Central memory CD8-positive, alpha-beta T cell (primary cell): ENCODE measurements at places on chromosomes 11 and 22.
A peak's percentile ranks its signal among the peaks of the same experiment; 100 is the strongest.

DNA sequence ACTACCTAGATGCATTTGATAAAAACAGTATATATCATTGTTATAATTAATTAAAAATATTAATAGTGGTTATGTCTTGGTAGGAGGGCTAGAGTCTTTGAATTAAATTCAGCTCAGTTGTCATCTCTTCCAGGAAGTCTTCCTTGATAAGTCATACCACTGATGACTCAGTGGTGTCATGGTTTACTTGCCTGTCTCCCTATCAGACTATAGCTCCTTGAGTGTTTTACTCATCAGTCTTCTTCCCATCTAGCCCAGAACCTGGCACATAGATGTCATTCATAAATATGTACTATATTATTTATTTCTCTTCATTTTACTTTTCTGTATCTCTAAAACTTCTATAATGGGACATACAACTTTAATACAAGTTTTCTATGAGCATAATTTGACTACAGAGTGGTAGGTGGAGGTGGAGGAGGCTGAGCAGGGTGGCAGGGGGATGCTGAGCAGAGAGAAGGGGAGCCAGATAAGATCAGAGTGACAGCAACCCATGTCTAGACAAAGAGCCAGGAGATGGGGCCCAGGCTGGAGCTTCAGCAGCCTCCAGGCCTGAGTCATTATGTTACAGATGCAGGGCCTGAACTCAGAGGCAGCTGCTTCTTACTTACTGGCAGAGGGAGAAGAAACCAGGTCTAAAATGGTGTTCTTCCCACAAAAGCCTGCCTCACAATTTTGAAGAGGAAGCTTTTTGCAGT lies 82.3 kb upstream of the PHOX2A start:
- DNase-seq: no peak
- H3K36me3 ChIP-seq: peaks cover 2% of the 10 kb centered on the region
- H3K4me1 ChIP-seq: no peaks in the 10 kb centered on the region
- H3K27ac ChIP-seq: peak overlapping the region; percentile 1
- no peak overlapping the region for H3K4me3 ChIP-seq

DNA sequence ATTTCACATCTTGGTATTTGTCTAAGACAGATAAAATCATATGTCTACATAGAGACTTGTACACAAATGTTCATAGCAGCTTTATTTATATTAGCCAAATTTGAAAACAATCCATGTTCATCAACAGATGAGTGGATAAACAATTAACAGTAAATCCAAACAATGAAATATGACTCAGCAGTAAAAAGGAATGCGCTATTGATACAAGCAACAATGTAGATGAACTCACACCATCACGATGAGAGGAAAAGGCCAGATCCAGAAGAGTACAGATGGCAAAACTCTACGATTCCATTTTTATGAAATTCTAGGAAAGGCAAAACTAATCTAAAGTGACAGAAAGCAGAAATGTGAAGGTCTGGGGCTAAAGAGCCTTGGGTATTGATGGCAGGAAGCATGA lies 384.3 kb downstream of the NTM start:
- H3K4me1 ChIP-seq: no peaks in the 10 kb centered on the region
- H3K27me3 ChIP-seq: no peaks in the 10 kb centered on the region
- no peak overlapping the region for H3K27ac ChIP-seq
- no peaks in the 10 kb centered on the region for H3K36me3 ChIP-seq
- no peak for DNase-seq
- H3K4me3 ChIP-seq: no peak overlapping the region

DNA sequence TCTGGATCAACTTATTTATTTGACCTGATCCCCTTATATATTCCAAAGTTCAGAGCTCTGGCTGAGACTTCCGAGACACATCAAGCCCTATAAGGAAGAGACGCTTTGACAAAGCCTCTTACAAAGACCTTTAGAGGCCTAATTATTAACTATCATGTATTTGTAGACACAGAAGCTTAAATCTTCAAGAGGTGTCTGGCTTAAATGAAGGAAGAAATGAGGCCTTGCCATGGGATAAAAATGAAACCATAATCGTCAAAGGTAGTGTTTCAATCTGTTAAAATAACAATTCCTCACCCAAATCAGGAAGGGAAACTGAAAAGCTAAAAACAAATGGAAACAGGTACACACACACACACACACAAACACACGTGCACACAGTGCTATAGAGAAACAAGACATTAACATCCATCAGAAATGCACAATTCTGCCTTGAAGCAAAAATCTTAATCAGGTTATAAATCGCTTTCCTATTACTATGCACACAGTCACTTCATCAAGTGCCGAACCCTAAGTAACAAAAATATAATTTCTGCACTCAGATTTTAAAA lies 50.2 kb downstream of the PITPNB start:
- no peak for DNase-seq
- peak overlapping the region; percentile 14 for H3K27ac ChIP-seq
- no peaks in the 10 kb centered on the region for H3K27me3 ChIP-seq

GRCh38 chr22:46638601-46639431 lies 18.6 kb downstream of the GRAMD4 start:
- no peak for DNase-seq
- no peak overlapping the region for H3K4me3 ChIP-seq
- peaks cover 18% of the 10 kb centered on the region for H3K4me1 ChIP-seq
- peak overlapping the region; percentile 17 for H3K27ac ChIP-seq

- DNase-seq: no peak
- H3K4me1 ChIP-seq: peaks cover 15% of the 10 kb centered on the region
- no peak overlapping the region for H3K27ac ChIP-seq
- no peak overlapping the region for H3K4me3 ChIP-seq
- peaks cover 10% of the 10 kb centered on the region for H3K36me3 ChIP-seq
These were observed 3.0 kb downstream of the WNT11 start for GRCh38 chr11:76203131-76203925.

DNA sequence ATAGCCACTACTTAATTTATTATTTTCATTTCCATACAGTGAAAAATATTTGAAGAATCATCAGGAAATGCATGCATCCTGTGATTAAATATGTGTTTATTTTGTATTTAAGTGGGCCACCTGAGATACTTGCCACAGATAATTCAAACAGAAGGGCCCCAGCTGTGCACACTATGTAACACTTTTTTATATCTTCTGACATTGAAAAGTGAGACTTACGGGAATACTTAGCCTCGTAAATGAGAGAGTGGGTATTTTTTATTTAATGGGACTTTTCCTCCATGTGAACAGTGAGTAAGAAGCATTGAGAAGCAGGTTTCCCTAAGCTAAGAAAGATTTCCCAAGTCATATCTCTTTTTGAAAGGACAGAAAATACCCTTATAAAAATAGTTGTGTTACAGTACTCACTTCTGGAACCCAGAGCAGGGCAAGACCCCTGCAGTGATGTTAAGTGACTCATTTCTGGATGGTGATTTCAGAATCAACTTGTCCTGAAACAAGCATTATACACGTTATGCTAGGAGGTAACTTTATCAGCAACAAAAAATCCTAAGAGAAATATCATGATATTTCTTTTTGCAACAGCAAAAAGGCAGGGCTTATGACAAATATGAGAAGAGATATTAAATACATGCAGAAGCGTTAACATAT lies 478.1 kb upstream of the CHORDC1 start:
- H3K36me3 ChIP-seq: no peaks in the 10 kb centered on the region
- H3K27ac ChIP-seq: no peak overlapping the region
- no peaks in the 10 kb centered on the region for H3K4me1 ChIP-seq
- no peaks in the 10 kb centered on the region for H3K27me3 ChIP-seq
- no peak overlapping the region for H3K4me3 ChIP-seq

DNA sequence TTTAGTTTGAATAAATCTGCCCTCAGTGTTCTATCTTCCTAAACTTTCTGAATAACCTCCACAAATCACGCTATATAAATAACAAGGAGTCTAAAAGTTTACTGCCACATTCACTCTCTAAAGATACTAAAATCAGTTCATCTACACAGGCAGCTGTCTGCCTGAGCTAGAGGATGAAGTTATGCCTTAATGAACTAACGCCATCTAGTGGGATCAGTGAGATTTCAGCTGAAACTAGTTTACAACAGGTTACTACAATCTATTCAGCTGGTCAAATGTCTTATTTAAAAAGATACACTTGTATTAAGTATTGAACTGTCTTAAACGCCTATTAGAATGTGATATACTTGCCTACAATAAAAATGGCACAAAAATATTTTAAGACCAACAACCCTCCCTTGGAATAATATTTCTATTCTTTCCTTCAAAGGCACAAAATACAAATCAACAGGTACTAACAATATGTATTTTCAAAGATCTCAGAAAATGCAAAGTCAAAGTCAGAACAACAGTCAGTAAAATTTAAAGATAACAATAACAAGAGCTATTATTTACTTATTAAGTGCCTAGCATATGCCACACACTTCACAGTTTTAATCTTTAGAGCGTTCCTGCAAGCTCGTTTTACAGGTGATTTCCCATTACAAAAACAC lies 84.1 kb downstream of the LARGE2 start:
- no peak overlapping the region for H3K4me3 ChIP-seq
- no peaks in the 10 kb centered on the region for H3K27me3 ChIP-seq
- peaks cover 5% of the 10 kb centered on the region for H3K36me3 ChIP-seq
- no peak overlapping the region for H3K27ac ChIP-seq

GRCh38 chr11:114031246-114031966 lies 28.1 kb upstream of the ZBTB16 start:
- no peak for DNase-seq
- H3K4me1 ChIP-seq: no peaks in the 10 kb centered on the region
- H3K4me3 ChIP-seq: no peak overlapping the region
- H3K27ac ChIP-seq: no peak overlapping the region
- H3K36me3 ChIP-seq: no peaks in the 10 kb centered on the region
- peaks cover 70% of the 10 kb centered on the region for H3K27me3 ChIP-seq

DNA sequence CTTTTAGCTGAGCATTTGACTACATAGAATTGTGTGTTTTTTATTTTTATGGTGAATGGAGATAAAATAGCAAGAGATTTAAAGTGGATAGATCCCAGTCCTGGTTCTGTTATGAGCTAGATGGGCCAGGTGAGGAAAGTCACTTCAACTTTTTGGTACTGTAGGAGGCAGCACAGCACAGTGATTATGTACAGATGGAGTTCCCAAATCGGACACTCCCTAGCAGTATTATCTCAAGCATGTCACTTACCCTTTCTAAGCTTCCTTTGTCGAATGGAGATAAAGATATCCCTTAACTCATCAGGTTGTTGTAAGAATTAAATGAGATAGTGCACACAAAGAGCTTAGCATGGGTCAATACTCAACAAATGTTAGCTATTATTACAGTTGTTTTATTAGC lies 5.3 kb downstream of the EXPH5 start:
- no peak overlapping the region for H3K4me3 ChIP-seq
- H3K4me1 ChIP-seq: peaks cover 9% of the 10 kb centered on the region
- H3K36me3 ChIP-seq: peaks cover 4% of the 10 kb centered on the region
- DNase-seq: no peak

- H3K4me3 ChIP-seq: no peak overlapping the region
- H3K27ac ChIP-seq: no peak overlapping the region
- no peaks in the 10 kb centered on the region for H3K27me3 ChIP-seq
- H3K36me3 ChIP-seq: peaks cover 9% of the 10 kb centered on the region
- DNase-seq: no peak
These were observed 748 bp downstream of the RAB30 start for GRCh38 chr11:83070731-83071566.

DNA sequence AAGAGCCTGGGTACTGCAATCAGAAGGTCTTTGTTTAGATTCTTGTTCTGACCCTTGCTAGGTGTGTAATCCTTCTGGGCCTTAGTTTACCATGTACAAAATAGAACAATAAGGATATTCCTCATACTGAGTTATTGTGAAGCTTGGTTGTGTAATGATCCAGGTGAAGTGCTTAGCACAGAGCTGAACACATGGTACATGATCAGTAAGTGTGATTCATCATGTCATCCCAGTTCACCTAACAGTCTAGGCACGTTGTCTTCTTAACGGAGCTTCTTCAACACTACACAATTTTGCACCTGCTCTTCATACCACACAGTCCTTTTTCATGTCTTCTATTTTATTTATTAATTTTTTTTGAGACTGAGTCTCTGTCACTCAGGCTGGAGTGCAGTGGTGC lies 234.3 kb upstream of the TENM4 start:
- no peaks in the 10 kb centered on the region for H3K27me3 ChIP-seq
- no peak for DNase-seq
- H3K4me1 ChIP-seq: no peaks in the 10 kb centered on the region
- H3K36me3 ChIP-seq: no peaks in the 10 kb centered on the region

- no peak overlapping the region for H3K4me3 ChIP-seq
- H3K27ac ChIP-seq: no peak overlapping the region
- DNase-seq: no peak
- H3K4me1 ChIP-seq: peaks cover 6% of the 10 kb centered on the region
- H3K27me3 ChIP-seq: peaks cover 17% of the 10 kb centered on the region
These were observed 133.1 kb upstream of the TBCEL start for GRCh38 chr11:120890609-120891320.

DNA sequence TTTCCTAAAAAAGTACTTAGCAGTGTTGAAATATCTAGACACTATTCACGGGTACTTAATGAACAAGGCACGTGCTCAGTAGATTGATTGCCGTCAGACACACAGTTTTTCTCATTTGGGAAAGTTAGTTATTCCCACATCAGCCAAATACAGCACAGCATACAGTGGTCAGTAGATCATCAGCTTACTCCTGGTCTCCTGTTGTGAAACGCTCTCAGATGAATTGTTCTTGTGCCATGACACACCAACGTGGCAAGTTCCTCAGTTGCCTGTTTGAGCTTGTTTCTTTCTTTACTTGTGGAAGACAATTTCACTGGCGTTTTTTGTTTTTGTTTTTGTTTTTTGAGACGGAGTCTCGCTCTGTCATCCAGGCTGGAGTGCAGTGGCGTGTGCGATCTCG lies 8.6 kb downstream of the TAB1 start:
- no peak for DNase-seq
- H3K27ac ChIP-seq: no peak overlapping the region
- H3K4me3 ChIP-seq: no peak overlapping the region
- H3K4me1 ChIP-seq: peaks cover 54% of the 10 kb centered on the region

DNA sequence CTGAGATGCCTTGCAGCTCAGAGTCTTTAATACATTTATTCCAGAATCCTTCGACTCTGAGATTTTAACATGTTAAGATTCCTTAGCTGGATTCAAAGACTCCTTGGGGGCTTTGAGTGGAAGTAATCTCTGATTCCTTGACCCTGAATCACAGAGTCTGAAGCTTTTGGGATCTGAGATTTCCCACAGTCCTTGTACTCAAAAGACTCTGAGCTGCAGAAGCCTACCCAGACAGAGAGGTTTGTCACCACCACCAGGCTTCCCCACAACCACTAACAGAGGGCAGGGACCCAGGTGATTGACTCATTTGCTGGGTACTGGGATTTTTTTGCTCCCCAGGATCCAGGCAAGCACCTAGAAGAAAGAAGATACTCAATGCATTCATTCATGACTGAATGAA lies 1.4 kb upstream of the SERPINH1 start:
- H3K27me3 ChIP-seq: no peaks in the 10 kb centered on the region
- peaks cover 4% of the 10 kb centered on the region for H3K36me3 ChIP-seq
- no peak for DNase-seq
- peak overlapping the region; percentile 98 for H3K27ac ChIP-seq
- H3K4me1 ChIP-seq: peaks cover 43% of the 10 kb centered on the region
